ENCODE measurements at places on chromosomes 7 and 10. TPM values are rescaled to one million over a fixed set of nuclear protein-coding genes. Genes with fewer than 3 reads are reported as not detected.

DNA sequence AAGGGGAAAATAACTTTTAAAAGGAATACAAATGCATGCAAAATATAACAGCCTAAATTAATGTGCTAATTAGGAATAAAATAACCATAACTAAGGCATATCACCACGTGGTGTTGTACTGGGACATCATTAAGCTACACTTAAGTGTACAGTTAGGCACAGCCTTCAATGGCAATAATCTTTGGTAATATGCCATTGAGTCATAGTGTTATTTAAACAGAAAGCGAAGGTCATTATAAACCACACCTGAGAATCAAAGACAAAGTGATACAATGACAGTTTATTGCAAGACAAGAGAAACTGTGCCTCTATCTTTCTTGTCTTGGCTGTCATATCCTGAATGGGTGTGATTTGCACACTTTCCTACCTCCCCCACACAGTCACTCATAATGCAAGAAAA is 30.5 kb upstream of the AUTS2 start:
- no peak for DNase-seq

- no peak for DNase-seq
Observed at GRCh38 chr7:80197627-80198026, 63.0 kb downstream of the GNAI1 start.

GRCh38 chr10:70551971-70552422 is 50.5 kb downstream of the PRF1 start:
- no peak for DNase-seq

DNA sequence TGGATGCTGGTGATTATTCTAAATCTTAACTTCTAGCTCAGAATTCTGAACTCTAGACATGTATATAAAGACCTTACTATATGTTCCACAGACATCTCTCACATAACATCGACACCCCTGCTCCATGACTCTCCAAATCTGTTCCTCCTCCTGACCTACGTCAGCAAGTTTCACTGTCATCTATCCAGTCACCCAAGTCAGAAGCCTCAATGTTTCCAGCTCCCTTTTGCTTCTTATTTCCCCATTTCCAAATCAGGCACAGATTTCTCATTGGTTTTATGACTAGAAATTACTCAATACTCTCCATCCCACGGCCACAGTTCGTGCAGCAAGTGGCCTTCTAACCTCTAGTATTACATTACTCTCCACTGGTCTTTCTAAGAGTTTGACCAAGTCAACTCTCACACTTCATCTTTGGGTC is 28.5 kb downstream of the EPC1 start:
- no peak for DNase-seq

- DNase-seq: no peak
Observed at GRCh38 chr7:1103009-1103788, 15.3 kb downstream of the GPER1 start.

DNA sequence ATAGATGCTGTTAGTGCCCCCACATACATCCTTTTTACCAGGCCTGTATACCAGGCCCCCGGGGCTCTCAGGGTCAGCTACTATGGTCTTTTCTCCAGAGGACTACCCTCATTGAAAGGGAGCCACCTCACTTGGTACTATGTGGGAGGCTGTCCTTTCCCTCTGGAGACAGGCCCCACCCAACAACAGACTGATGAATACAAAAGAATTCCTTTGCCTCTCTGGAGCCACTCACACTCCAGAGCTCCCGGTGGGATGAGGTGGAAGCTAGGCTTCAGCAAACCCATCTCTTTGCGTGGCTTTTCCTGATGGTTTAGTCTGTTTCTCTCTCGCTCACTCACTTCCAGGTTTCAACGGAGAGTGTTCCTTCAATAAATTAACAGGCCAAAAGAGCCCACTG is 30.3 kb downstream of the ANKMY2 start:
- DNase-seq: no peak

DNA sequence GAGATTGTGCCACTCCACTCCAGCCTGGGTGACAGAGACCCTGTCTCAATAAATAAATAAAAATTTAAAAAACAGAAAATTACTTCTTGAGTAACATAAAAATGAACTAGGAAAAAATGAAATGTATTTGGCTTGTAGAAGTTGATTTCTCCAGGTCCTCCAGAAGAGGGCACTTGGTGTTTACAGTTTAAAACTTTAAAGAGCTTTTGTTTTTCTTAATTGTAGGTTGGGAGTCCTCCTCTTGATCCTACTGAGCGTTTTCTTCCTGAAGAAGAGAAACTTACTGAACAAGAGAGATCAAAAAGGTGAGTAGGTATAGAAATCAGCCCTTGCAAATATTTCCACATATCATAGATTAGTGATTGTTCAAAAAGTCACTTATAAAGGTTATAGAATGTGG is 16.2 kb downstream of the KIFBP start:
- DNase-seq: peak; percentile 56

CDK14 gene
- 41.6 TPM for total RNA-seq

DNA sequence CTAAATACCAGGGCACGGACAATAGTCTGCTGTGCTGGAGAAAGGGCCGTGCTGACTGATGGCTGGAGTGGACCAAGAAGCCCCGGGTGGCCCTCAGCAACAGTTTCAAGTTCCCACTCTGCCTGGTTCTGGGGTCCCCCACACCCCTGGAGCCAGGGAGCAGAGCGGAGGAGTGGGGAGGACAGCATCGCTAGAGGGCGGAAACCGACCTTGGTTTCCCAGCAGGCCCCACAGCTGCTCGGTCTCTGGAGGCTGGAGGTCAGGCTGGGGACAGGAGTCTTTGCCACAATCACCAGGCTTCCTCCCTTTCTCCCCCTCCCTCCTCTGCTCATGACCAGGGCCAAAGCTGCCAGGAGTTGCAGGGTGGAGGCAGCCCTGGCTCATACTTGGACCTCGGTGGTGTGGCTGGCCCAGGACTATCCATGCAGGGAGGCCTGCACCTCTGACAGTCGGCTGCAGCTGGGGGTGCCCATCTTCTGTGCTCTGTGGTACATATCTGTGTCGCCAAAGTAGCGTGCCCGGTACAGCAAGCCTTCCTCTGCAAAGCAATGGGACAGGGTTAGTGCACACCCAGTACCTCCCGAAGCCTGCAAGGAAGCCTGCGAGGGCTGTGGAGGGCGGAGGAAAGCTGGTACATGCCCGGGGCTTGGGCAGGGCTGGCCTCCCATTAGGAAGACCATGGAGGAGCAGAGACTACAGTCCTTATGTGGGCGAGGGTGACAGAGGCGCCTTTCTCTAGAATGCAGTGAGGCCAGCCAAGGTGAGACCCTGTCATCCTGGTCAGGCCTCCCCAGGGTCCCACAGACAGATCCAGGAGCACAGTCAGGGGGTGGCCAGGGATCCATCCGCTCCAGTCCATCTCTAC is 19.1 kb downstream of the DNAJB12 start:
- peak; percentile 47 for DNase-seq

GRCh38 chr10:97079448-97079847 is 106.3 kb downstream of the SLIT1 start:
- DNase-seq: no peak

TAS2R41 gene
- not detected for total RNA-seq

GDF2 gene
- total RNA-seq: not detected

- DNase-seq: no peak
Observed at GRCh38 chr7:70704831-70705346, 427.1 kb upstream of the GALNT17 start.

CAV1 gene
- 1,077 TPM for total RNA-seq

KCND2 gene
- 0.72 TPM for total RNA-seq

GPER1 gene
- 0.37 TPM for total RNA-seq

WDFY4 gene
- total RNA-seq: not detected

DNA sequence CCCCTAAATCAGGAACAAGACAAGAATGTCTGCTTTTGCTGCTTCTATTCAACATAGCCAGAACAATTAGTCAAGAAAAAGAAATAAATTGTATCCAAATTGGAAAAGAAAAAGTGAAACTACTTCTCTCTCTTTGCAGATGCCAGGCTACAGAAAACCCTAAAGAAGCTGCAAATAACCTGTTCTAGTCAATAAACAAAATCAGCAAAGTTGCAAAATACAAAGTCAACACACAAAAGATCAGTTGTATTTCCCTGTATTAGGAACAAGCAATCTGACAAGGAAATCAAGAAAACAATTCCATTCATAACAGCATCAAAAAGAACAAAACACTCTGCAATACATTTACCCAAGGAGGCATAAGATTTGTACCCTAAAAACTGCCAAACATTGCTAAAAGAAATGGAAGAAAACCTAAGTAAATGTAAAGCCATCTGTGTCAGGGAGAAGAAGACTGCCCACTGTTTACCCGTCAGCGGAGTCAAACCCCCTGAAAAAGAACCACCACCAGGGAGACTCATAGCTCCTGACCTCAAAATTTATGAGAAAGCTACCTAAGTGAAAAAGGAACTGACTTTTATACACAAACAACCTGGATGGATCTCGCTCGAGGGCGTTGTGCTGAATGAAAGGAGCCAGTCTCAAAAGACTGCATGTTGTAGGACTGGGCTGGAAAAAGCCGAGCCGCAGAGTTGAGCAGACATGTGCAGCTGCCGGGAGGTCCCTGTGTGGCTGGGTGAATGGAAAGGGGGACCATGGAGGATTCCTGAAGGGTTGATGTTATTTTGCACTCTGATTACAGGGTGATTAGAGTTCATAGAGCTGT is 263.1 kb downstream of the MAD1L1 start:
- no peak for DNase-seq

- DNase-seq: no peak
Observed at GRCh38 chr7:27168265-27168947, 3.1 kb upstream of the HOXA9 start.

- peak; percentile 60 for DNase-seq
Observed at GRCh38 chr10:22086730-22087401, 83.3 kb upstream of the DNAJC1 start.

NPY gene
- not detected for total RNA-seq

GRCh38 chr7:16914771-16915170 is 33.0 kb upstream of the AGR3 start:
- peak; percentile 63 for DNase-seq

GRCh38 chr7:40298421-40298820 is 163.6 kb downstream of the SUGCT start:
- no peak for DNase-seq

DNA sequence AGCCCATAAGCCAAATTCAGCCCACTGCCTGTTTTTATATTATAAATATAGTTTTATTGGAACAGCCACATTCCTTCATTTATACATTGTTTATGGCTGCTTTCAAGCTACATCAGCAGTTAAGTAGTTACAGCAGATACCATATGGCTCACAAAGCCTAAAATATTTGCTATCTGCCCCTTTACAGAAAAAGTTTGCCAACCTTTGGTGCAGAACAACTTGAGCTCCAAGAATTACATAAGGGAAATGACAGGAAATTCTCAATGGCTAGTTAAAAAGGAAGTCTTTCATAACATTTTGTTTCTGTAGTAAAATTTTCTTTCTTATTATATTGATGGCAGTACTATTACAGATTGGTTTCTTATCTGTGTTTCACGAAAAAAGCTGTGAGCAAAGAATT is 59.3 kb downstream of the COL28A1 start:
- DNase-seq: no peak

DNA sequence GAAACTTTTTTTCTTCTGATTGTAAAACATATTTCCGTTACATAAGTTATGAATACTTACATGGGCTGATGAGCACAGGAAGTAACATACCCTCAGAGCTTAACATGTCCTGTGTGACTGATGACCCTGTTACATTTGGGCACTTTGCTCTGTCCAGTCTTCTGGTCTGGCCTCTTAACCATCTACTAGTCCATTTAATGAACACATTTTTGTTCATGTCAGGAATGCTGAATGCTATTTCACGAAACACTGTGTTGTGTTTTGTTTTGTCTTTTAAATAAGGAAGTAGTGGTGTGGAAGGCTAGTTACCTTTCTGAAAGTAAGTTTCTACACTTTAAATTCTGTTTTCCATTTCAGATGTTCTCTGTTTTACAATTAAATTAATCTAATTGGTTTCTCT is 77.7 kb downstream of the RBM33 start:
- no peak for DNase-seq

GRCh38 chr7:97620495-97620894 is 111.4 kb upstream of the TAC1 start:
- no peak for DNase-seq

GRCh38 chr10:103598654-103599115 is 105.2 kb downstream of the NEURL1 start:
- DNase-seq: peak; percentile 42

DNA sequence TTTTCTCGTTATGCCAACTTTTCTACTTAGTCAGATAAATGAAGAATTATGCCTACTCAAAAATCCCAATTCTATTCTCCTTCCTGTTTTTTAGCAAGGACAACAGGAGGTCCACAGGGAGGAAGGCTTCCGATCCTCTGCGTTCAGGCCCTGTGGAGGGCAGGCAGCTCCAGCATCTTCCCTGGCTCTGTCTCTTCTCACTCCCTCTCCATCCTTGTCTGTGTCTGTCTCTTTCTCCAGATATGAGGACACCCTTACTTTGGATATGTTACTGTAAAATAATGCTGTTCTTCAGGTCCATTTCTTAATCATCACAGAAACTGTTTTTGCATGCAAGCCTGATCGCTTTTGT is 166.6 kb downstream of the ELMO1 start:
- DNase-seq: no peak

SPDYE18 gene
- 0.44 TPM for total RNA-seq

DNA sequence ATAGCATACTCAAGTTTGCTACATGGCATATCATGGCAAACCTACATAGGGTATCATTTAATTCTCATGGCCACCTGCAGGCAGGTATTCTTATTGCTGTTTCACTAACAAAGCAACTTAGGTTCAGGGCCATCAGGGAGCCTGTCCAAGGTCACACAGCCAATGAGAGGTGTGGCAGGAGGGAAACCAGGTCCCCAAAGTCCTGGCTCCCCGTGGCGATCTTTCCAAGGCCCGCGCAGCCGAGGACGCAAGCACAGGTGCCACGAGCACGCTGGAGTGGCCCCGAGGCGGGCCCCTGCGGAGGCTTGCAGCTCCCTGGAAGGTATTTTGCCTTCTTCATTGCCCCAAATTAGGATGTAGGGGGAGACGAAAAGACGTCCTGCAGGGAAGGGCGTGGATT is 20.8 kb downstream of the PRKAG2 start:
- DNase-seq: no peak

GRCh38 chr7:74042746-74043522 is 15.0 kb downstream of the ELN start:
- DNase-seq: no peak

DNA sequence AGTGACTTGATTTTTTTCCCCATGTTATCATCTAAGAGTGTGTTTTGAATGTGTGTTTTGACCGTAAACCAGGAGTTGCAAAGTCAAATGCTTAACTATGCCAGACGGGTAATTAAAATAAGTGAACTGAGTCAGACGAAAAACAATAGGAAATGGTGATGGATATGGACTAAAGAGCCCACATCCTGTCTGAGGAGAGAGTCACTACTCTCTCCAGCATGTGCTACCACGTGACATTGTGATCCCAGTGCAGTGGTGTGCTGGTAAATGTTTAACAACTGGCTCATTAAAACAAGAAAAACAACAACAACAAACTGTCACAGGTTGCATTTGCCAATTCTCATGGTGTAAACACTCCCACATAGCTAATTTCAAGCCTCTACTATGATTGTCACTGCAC is 164.3 kb downstream of the SUGCT start:
- no peak for DNase-seq
